Jurkat, Clone E6-1 (cell line): ENCODE measurements at places on chromosomes 5 and 9.

GRCh38 chr5:172534229-172535107, 80.1 kb upstream of the SH3PXD2B start:
- no peak for DNase-seq

DNA sequence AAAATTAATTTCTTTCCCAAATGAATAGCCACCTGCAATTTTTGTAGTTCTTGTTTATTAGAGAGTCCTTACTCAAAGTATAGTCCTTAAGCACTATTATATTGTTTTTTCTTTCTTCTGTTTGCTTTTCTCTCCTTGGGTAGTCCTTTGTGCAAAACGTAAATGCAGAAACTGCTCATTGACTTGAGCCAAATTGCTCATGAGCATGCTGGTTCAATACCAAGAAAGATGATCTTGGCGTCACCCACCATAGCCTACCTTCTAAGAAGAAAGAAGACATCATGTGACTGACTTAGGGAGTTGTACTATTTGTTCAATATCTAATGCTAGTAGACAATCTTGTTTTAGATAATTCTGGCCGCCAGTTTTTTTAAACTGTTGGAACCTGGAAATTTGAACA, 248.8 kb upstream of the DMRT1 start:
- DNase-seq: no peak

DNA sequence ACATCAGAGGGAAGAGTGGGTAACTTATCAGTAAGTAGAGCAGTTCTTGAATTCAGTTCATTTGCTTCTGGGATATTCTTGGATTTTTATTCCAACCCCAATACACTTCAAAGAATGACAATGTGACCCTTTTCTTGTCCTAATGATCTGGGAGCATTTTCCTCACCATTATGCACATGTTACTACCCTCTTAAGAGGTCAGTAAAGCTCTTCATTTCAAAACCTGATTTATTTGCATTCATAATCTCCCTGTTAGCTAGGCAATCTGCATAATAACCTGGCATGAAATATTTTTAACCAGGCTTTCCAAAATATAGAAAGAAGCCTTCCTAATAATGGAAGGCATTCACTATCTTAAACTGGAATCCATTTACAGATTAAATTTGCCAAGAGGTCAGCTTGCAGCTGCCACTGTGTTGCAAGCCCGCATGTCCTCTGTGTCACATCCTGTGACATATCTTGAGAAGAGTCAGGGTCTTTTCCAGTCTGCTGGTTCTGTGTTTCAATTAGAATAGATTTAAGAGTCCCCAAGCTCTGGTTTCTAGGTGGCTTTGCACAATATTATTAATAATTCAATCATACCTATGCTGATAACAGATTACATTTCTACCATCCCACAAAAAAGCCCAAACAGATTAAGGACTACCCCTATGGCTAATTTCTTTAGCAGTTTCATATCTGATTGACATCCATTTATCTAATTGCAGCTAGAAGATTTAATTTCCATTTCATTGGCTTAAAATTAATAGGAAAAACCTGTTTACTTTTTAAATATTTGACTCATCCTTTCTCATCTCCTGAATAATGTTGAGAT, 30.9 kb upstream of the PPP2R2B start:
- DNase-seq: no peak

GRCh38 chr5:142969624-142970439, 199.7 kb downstream of the ARHGAP26 start:
- no peak for DNase-seq

DNA sequence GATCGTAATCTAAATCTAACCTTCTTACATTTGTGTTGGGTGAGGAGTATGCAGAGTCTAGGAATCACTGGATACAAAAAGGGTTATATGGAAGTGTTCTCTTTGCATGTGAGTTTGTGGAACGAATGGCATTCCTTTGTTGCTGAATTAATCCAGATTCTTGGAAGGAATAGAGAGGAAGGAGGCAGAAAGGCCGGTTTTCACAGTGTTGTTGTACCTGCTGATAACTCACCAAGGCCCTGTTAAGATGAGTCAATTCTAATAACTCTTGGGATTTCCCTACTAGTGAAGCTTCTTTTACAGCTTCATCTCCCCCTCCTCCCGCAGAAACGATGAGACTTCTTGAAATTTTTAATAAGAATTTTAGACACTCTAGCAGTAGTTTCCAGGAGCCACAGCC, 84.0 kb downstream of the ZSWIM6 start:
- DNase-seq: no peak

- peak; percentile 28 for DNase-seq
Observed at GRCh38 chr9:130298662-130299279, 33.2 kb downstream of the HMCN2 start.

- DNase-seq: no peak
Observed at GRCh38 chr9:107423540-107423939, 66.0 kb downstream of the KLF4 start.

- no peak for DNase-seq
Observed at GRCh38 chr5:169641253-169641652, 4.2 kb downstream of the DOCK2 start.

DNA sequence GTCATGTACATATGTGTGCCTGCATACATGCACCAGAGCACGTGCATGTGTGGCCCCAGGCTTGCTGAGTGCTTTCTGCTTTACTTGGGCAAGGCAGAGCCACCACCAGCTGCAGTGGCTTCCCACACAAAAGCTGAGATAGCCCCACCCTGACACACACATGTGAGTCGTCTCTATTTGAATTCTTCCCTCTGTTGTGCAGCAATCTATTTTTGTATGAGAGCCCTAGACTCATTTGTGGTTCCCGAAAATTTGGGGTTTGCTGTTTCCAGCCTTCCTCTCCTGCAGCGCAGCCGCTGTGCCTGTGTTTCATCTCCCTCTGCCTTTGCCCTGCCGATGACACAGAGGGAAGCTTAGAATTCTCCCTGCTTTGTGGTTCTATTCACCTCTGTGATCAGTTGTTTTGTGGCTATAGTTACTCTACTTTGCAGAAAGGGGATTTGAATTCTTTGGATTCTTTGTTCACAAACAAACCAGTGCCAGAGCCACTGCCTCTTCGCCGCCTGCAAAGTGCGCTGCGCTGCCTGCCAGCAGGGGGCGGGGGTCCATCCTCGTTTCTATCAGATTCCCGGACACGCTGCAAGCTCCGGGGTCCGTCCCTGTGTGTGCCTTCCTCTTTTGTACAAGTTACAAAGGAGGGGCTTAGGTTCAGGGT, 95.8 kb upstream of the DAP start:
- DNase-seq: peak; percentile 8

DNA sequence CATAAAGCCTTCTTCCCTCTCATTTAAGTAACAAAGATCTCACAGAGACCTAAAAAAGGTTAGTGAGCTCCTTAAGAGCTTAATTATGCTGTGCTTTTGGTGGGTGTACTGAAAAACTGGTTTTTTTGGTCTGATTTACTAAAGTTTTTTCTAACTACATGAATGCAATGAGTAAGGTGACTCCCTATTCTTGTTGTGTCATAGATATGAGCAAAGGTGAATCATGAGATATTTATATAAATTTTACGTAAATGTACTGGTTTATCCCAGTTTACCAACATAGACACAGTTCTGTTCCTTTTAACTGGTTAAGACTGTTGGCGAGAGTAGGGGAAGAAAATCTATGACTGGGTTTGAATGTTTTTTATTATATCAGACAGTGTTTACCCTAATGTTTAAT, 250.5 kb downstream of the NR2F1-AS1 start:
- DNase-seq: no peak

DNA sequence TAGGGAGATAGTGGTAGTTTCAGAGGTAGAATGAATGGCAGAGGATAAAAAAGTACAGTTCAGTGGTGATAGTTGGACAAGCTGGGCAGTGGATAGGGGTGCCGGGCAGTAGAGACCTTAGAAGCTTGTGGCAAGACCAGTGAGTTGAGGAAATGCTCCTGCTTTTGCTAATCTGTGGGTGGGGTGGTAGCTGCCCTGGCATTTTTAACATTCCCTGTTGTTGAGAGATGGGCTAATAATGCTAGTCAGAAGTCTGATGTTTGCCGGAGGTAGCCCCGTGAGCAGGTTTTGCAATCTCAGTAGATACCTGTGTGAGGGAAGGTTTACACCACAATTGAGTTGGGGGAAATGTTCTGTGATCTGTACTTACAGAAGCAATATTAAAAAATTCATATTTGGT, 91.1 kb downstream of the TRIO start:
- DNase-seq: no peak

DNA sequence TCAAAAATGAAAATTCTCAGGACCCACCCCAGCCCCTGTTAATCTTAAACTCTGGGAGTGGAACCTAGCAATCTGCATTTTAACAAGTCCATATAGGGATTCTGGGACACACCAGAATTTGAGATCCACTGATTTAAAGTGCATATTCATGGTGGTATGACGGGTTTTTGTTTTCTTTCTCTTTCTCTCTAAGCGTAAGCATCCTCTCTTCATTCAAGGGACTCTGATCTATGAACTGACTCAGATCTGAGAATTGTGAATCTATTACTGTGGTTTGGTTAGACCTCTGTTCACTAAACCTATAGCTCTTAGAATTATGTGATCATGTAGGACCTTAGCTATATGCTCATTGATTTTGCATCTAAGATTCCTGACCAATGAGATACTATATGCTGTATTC, 565.2 kb downstream of the CCDC171 start:
- no peak for DNase-seq

DNA sequence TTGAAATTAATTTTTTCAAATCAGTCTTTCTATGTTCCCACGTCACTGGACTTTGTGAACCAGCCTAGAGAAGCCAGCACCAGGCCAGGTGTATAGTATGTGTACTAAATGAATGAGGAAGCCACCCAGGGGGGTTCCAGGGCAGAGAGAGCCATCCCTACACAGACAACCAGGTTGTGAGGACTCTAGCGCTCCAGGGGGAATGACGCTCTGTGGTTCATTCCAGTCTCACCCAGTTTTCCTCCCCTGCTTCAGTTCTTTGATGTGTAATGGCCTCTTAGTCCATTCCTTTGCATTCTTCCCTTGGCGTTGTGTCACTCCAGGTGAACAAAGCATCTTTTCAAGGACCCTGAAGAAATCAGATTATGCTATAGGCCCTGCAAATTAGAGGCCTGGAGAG, 330.6 kb downstream of the NSG2 start:
- DNase-seq: no peak

- DNase-seq: no peak
Observed at GRCh38 chr5:15132816-15133405, 261.3 kb upstream of the ANKH start.

DNA sequence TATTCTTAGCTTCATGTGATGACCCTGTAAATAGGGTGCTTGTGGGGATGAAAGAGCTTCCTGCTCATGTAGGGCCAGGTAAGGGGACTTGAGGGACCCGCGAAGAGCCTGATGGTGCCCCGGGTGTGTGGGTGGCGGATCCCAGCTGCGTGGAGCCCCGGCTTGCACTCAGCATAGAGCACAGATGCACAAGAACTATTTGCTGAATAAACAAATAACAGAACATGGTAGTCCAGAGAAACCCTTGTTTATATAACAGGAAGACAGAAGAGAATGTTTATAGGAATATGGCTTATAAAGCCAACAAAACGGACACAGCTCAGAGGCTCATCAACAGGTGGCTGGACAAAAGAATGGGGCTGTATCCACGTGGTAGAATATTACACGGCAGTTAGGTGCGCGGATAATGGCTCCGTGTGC, 106.9 kb upstream of the COL5A1 start:
- no peak for DNase-seq

GRCh38 chr9:89372230-89372816, 54.0 kb downstream of the SECISBP2 start:
- no peak for DNase-seq

DNA sequence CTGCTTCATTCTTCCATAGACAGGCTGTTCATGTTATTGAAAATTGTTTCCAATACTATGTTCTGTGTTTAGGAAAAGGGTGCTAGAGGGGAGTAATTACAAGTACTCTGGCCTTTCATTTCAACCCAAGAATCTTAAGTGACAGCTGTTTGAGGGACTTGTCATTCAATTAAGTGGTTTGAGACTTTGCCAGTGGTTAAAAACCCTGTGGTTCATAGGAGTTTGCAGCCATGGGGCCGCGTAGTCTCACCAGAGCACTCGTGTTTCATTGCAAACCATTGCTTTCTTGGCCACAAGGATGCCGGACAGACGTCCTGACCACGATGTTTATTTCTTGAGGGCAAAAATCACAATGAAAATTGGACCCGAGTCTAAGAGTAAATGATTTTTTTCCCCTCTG, 248.8 kb downstream of the NNT start:
- no peak for DNase-seq

DNA sequence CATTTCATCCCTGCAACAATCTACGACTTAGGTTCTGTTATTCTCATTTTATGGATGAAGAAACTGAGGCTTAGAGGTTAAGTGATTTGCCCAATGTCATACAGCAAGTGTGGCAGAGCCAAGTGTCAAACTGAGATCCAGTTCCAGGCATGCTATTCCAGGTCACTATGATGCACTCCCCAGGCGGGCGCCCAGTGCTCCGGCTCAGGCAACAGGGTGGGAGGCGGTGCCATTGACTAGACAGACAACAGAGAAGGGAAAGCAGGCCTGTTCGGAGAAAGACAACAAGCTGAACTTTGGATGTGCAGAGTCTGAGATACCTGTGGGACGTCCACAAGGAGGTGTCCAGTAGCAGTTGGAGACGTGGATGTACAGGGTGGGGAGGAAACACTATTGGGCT, 10.8 kb upstream of the DDX41 start:
- no peak for DNase-seq

DNA sequence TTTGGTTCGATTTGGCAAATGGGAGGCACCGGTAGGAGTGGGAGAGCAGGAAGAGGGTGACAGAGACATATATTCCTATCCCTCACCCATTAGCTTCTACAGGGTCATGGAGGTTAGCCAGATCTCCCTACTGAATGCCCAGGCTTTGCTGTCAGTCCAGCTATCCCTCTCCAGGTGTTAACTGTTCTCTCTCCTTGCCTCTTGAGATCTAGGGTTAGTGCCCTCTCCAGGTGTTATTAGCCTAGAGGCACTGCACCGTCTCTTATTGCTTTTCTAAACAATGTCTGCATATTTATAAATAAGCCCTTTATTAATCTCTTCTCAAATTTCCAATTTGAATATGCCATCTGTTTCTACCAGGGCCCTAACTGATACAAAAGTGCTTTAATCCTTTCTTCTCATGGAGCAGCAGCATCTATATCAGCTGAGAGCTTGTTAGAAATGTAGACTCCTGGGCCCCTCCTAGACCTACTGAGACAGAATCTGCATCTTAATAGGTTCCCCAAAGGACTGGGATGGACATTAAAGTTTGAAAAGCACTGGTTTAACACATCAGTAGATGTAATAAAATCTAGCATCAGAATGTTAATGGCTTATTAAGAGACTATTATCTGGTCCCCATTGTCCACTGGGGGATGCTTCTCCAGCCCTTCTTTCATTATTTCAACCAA, 322.5 kb upstream of the SLC24A2 start:
- no peak for DNase-seq

DNA sequence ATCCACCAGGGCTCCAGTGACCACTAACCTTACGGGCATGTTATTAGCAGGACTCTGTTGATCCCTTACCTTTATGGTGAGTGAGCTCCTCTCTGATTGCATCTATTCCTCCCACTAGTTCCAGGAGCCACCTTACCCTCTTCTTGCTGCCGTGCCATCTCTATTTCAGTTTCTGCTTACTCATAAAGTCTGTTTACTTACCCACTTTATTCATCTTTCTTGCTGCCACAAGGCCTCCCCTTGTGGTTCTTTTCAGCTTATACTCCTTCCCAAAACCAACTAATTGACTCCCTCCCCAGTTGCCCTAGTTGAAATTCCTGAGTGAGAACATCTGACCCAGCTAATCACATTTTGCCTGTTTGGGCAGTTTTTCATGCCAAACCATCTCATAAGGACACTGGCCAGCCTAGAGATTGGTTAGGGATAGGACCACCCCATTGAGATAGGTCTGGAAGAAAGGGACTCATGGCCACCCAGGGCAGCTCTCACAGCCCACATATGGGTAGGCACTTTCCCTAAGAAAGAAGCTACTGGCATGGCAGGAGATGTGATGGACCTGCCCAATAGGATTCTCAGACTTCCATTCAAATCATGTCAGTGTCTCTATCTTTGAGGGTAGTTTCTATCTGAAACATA, 412.7 kb downstream of the EFNA5 start:
- no peak for DNase-seq
